ENCODE measurements at places on chromosomes 6 and 20.

DNA sequence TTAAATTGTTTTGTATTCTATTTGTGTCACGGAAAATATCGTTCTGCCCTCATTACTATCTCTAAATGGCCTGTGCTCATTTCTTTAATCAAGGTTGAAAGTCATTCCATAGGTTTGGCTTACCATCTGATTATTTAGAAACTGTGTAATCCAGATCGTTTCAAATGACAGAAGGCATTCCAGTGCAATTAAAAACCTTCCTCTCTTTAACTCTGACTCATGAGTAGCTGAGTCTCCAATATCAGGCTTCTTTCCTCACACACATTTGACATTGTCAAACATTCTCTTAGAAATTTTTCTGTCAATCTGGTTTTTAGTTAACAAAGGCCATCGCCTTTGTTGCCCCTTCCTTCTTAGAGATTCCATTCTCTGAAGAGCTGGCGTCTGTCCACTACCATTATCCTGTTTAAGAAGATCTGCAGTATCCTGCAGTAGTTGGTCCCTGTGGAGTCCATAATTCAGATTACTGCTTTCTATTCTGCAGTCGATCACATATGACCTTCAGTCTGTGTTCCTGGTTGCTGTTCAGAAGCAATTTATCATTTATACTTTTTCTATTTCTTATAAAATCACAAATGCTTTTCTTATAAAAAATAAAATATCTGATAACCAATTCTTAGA is 3.9 kb upstream of the TRDN start:
- no peak for DNase-seq

GRCh38 chr20:63082308-63082938 is 75.7 kb upstream of the BHLHE23 start:
- no peak for DNase-seq

DNA sequence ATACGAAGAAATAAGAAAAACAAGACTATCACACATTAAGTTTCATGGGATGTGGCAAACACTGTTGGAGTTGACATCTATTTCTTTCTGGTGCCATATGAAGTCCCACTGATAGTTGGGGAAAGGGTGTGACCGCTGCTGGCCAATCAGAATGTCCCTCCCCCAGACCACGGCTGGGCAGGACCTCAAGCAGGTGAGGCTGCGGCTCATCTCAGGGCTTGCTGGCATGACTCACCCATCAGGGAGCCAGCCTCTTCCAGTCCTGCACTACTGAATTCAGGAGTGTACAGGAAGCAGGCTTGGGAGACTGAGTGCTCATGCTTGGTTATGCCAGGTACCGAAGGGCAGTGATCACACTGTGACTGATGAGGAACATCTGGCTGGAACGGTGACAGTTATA is 18.9 kb downstream of the PREP start:
- no peak for DNase-seq

DNA sequence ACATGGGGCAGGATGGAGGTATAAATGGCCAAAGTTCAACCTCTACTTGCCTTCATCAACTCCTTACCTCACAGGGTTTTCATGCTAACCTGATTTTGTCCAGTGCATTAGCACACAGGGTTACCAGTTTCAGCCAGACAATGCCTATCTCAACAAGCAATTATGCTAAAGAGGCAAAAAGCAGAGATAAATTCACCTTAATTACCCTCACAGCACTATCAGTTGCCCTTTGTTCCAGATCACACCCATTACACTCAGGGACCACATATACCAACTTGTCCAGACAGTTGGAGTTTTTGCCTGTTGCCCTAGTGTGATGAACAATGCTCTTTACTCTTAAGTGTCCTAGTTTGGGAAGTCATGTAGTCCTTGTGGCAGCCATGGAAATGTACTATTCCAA is 174.5 kb upstream of the MOCS1 start:
- DNase-seq, result no peak

- DNase-seq, result no peak
Measured at GRCh38 chr6:166352923-166353322, 10.6 kb upstream of the SFT2D1 start.

- DNase-seq, result no peak
Measured at GRCh38 chr20:53402233-53403005, 191.2 kb downstream of the ZNF217 start.

- DNase-seq, result no peak
Measured at GRCh38 chr6:46476301-46476700, 14.9 kb downstream of the RCAN2 start.

DNA sequence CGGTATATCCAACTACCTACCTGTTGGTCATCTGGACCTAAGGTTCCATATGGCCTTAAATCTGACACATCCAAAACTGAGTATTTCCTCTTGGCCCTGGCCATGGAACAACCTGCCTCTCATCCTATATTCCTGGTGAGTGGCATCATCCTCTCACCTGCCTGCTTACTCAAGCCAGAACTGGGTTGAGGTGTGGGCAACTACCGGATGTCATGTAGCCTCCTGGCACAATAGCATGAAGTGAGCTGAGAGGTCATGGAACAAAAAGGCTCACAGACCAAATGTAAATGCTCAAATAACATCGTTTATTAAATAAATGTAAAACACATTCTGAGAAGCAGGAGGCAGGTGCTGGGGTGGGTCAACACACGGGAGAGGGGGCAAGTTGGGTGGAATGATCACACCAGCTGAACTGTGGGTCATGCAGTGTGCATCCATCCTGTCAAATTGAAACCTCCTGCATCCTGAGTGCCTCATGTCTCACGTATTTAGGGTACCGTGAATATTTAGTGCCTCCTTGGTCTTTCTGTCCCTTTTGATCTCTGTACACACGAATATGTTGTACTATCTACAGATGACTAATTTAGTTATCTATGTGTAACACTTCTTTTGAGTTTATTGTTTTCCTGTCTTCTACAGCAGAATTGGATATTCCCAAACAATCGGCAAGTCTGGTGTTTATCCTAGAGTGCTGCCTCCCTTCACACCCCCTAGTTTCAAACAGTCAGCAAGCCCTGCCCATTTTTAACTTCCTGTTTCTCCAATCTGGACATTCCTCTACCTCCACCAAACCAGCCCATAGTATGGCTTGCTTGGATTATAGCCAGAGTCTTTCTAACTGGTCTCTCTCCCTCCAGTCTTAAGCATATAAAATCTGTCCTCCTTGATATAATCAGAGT is 7.9 kb upstream of the POU5F1 start:
- no peak for DNase-seq

DNA sequence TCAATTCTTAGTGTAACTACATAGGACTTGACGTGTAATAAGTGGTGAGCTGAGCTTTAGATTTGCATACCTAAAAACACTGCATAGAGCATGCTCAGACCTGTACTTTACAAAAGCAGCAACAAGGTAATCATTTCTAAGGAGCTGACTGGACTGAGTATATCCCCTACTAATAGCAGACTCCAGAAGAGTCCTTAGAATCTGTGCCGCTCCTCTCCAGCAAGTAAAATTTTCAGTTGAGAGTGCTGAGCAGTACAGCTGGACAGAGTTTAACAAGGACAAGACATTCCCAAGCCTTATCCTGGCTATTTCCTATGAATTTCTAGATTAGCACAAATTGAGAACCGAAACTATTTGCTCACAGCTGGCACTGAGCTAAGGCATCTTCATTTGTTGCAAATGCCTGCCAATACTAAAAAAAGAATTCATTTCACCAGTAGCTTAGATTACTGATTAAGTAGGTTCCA is 26.1 kb upstream of the KLHL31 start:
- peak; percentile 32 for DNase-seq

DNA sequence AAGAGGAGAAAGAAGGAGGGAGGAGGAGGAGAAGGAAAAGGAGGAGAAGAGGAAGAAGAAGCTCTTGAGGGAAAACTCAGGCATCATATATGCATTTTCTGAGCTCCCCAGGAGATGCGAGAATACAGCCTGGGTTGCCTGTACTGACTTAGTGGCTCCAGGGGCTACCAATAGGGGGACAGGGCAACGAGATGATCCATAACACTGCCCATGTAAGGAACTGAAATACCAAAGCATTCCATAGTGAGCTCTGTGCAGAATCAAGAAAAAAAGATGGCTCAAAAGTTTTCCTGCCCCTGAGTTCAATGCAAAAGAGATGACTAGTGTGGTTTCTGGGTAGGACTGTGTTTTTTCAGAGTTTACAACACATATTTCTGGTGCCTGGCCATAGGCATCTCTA is 258.7 kb downstream of the ALDH8A1 start:
- no peak for DNase-seq

DNA sequence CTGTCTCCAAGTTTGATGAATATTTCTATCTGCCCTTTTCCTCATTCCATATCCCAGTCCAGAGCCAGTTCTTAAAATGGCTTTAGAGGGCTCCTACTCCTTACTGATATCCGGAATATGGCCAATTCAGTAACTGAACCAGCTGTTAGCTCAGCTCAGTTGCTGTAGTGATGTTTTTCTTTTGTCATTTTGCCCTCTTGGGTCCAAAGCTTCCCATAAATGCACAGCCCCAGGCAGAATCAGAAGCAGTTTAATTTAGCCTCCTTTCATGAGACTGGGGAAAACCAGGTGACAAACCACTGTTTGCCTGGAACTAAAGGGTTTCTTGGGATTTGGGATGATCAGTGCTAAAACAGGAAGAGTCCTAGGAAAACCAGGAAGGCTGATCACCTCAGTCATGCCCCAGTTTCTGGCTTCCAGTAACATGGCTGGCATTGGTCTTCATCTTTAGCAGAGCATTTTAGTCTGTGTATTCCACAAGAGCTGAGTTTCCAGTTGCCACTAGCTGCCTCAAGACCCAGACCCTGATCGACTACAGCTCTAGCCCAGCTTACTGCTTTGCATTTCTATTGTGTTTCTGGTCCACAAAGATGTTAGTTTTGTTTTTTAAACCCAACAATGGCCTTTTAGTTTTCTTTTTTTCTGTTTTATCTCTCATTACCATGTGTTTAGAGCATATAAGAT is 40.6 kb upstream of the REV3L start:
- no peak for DNase-seq

- DNase-seq, result no peak
Measured at GRCh38 chr6:125994670-125995488, 8.5 kb downstream of the TRMT11 start.

DNA sequence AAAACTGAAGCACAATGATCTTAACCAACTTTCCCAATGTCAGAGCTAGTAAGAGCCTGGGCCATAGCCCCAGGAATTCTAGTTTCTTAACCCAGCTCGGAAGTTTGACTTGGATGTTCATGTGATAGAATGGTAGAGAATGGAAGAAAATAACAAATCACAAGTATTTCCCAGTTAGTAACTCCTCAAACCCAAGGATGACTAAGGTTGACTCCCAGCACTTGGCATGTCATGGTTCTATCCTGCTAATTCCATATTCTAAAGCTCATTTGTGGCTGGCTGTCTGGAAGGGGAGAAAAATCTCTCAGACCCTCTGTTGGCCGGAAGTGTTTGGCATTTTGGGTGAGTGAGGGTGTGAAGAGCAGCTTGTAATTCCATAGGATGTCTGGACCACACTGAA is 248.7 kb downstream of the RFPL4B start:
- DNase-seq, result no peak

GRCh38 chr6:144418959-144419545 is 133.9 kb downstream of the UTRN start:
- no peak for DNase-seq

DNA sequence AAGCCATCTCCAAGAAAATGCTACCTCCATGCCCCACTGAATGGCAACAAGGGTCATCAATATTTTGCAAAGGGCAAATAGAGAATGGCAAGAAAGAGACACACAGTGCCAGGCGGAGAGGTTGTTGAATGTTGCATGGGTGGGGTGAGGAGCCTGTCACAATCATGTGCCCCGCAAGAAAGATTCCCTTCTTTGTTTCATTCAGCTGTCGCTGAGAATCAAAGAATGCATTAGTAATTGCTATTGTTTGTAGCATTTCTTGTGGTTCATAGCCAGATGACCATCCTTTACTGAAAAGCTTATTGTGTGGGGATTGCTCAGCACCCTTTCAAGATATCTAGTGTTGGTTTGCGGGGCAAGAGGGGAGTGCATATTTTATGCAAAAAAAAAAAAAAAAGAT is 166.5 kb upstream of the QKI start:
- DNase-seq, result no peak
